Dermis blood vessel endothelial cell (primary cell): ENCODE measurements at places on chromosomes 2 and 18.

DNA sequence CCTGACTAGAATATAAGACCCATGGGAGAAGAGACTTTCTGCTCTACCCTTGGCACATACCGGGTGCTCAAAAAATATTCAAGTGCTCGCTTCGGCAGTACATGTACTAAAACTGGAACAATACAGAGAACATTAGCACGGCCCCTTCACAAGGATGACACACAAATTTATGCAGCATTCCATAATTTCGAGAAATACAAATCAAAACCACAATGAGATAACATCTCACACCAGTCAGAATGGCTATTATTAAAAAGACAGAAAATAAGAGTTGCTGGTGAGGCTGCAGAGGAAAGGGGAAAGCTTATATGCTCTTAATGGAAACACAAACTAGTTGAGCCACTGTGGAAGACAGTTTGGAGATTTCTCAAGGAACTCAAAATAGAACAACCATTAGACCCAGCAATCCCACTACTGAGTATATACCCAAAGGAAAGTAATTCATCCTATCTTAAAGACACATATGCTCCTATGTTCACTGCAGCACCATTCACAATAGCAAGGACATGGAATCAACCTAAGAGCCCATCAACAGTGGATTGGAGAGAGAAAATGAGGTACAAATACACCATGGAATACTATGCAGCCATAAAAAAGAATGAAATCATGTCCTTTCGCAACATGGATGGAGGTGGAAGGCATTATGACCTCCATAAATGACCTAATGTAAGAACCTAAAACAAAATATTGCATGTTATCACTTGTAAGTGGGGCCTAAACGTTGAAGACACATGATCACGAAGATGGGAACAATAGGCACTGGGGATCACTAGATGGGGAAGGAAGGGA lies 71.6 kb upstream of the CYP1B1 start:
- no peak for DNase-seq

DNA sequence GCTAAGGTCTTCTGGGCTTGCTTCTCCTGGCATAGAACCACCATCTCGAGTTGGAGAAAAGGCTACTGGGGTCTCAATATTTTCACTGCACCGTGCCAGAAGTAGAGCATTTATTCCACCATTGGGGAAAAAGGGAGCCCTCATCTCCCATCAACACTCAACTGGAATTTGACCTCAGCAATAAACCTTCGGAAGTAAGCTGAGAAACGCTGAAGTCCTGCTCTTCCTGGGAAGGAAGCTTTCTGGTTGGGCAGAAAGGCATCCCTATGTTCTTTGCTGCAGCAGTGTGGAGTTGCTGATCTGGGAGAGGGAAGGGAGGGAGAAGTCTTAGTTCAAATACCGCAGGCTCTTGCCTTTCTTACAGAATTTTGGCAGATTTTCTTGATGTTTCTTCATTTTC lies 368.8 kb downstream of the NUP35 start:
- DNase-seq, result no peak

- DNase-seq, result no peak
Observed at GRCh38 chr2:174529916-174530315, 43.1 kb upstream of the GPR155 start.

DNA sequence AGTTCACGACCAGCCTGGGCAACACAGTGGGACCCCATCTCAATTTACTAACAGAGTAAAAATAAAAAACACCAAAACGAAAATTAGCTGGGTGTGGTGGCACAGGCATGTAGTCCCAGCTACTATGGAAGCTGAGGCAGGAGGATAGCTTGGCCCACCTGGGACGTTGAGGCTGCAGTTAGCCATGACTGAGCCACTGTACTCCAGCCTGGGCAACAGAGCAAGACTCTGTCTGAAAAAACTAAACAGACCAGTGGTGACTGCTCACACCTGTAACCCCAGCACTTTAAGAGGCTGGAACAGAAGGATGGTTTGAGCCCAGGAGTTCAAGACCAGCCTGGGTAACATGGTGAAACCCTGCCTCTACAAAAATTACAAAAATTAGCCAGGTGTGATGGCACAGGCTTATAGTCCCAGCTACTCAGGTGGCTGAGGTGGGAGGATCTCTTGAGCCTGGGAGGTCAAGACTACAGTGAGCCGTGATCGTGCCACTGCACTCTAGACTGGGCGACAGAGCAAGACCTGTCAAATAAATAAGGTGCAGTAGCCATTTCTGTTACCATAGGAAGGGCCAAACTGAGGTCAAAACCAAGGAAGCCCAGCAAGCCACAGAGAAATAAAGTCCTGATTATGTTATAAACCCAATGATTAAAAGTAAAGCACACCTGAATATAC lies 14.0 kb downstream of the USP34 start:
- no peak for DNase-seq

DNA sequence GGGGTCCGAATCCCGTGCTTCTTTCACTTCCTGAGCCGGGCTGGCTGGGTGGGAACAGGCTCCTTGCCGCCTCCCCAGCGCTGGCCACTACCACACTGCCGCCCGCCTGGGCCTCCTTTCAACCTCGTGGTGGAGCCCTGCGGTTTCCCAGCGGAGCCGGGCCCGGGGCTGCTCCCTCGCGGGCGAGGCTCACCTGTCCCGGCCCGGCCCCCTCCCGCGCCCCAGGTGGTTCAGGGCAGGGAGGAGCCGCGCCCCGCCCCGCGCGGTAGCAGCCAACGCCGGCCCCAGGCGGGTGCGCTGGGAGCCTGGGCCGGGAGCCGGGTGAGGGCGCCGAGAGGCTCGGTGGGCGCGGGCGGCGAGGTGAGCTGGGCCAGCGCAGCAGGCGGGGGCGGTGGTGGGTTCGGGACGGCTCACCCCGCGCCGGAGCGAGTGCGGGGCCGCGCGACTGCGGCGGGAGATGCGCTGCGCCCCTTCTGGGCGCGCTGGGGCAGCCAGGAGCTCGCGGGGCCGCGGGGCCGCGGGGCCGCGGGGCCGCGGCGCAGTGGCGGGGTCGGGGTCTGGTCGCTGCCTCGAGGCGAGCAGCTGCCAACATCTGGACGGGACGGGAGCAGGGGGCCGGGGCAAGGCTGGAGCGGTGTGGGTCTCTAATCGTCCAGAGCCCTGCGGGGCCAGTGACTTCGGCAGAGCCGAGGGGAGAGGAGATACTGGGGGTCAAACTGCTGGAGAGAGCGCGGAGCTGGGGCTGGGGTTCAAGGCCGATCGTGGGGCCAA lies at the start of gene LYPD6B:
Gene LYPD6B, plus strand, starts transcription at position 258 of the 771 bp plus-strand sequence. CDS start 92,250 bp downstream, outside the sequence.
- DNase-seq, result no peak

DNA sequence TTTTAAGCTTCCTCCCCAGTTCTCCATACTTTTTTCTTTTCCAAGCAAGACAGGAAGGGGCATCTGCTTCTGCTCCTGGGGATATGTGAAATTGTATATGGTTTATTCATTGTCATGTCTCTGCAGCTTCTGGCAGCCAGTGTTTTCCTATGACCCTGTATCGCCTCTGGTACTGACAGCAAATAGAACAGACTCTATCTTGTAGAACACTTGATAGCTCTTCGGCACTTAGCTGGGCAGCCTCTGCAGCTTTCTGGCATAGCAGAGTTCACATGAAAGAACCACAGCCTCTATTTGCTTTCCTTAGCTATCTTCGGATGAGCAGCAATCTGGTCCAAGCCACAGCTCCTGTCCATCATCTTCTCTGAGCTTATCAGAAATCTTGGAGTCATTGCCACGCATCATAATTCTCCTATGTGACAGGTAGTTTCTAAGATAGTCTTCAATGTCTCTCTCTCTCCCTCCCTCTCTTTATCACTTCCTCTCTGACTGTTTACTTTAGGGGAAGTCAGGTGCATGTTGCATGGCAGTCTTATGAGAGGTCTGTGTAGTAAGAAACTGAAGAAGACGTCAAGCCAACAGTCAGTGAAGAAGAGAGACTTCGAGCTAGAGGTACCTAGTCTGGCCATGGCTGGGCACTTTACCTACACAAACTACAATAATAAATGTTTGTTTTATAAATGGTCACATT lies 627.7 kb upstream of the CDH2 start:
- no peak for DNase-seq

DNA sequence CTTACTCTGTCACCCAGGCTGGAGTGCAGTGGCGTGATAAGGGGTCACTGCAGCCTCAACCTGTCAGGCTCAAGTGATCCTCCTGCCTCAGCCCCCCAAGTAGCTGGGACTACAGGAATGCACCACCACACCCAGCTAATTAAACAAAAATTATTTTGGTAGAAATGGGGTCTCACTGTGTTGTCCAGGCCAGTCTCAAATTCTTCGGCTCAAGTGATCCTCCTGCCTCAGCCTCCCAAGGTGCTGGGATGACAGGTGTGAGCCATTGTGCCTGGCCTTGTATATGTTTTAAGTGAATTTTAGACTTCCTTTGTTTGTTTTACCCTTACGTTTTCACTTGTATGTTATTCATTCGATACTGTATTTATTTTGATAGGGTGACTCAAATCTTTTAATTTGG lies 34.7 kb upstream of the ITSN2 start:
- no peak for DNase-seq

DNA sequence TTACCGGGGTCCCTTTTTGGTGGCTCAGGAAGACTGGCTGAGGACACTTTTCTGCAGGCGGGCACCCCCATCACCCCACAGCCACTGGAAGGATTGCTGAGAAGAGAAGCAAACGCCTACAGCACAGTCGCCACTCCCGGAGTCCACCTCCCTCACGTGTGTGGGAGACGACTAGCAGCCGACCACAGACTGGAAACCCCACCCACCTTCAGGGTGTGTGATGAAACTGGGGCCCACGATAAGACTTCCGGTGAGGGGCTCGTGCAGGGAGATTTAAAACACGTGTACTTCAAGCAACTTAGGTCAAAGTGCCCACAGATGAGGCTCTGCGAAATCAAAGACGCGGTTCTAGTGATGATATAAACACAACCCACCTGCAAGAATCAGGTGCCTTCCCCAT lies 26.3 kb downstream of the MBP start:
- DNase-seq, result no peak

DNA sequence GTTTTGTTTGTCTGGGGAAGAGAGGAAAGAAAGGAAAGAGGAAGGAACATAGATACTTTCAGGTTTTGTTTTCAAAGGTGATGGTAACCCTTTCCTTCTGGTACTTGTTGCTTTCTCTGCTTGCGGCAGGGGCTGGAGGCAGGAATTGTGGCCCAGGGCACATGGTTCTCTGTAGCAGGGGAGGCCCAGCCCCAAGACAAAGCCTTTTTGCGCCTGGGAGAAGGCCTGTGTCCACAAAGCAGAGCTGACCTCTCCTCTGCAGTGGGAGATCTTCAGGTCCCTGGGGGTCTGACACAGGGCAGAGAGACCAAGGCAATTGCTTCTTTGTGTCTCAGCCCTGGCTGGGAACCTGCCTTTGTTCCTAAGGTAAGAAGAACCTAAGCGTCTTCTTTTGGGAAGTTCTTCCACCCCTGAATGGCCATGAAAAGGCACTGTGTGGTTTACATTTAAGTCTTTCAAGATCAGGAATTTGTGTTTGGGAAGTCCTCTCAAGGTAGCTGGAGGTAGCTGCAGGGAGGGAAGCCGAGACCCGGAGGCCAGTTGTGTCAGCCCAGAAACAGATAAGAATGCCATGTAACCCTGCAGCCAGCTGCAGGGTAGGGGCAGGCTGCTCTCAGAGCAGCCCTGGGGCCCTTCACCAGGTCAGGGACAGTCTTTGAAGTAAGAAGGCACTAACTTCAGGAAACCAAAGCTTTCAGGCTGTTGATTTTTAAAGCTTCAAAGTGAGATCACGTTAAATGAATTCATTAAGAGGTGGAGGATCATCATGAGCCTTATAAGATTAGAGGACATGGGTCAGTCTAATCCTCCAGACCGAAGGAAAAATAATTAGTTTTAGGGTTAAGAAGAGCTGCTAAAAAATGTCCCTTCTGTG lies 119.3 kb downstream of the STPG4 start:
- DNase-seq, result no peak

GRCh38 chr2:16298866-16299265 lies 358.5 kb downstream of the MYCN start:
- DNase-seq, result no peak

GRCh38 chr2:208929139-208929864 lies 494.5 kb upstream of the MAP2 start:
- no peak for DNase-seq

DNA sequence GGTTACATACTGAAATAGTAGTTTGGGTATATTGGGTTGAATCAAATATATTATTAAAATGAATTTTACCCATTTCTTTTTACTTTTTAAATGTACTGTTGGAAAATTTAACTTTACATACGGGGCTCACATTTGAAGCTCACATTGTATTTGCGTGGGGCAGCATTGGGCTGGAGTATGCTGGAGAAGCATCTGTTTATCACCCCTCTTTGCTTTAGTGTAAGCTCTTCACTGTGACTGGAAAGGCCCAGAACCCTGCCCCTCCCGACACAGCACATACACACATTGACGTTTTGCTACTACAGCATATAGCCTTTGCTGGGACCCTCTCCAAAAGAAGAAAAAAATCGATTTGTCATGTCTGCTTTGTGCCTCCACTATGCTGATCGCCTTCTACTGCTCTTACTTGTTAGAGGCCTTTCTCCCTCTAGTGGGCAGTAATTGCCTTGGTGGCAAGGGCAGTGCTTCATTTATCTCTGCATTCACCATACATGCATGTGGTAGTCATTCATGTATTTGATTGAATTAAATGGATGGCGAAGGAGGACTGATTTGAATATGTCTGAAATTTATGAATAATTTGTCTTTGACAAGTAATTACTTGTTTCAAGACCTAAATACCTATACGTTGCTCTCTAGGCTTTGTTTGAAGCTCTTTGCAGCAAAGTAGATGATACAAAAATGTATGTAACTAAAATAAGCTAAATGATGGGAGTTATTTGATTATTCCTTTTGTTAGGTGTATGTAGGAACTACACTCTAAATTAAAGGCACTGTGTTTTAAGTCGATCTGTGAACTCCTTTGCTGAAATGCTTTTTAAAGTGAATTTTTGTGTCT lies 37.4 kb downstream of the VAPA start:
- peak; percentile 86 for DNase-seq

- no peak for DNase-seq
Observed at GRCh38 chr2:128405981-128406613, 87.4 kb upstream of the HS6ST1 start.

DNA sequence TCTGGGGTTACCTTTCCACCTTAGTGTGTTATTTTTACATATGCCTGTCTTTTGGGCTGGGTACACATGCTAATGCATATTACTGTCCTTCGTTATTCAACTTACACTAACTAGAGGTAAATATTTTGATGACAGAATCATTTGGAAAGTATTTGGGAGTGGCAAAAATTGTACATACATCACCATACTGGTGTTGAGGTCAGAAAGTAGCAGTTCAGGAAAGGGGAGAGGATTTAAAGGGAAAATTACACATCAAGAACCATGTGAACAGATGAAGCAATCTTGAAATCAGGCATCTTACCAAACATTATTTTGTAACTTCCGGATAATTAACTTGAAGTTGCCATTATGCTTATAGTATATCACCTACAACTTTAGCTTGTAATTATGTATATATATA lies 379.7 kb downstream of the RND3 start:
- no peak for DNase-seq

- no peak for DNase-seq
Observed at GRCh38 chr2:172561270-172561669, 5.4 kb downstream of the PDK1 start.

GRCh38 chr2:105383432-105384166 lies 15.3 kb downstream of the FHL2 start:
- no peak for DNase-seq
